ENCODE measurements at places on chromosomes 1 and 21. TPM values are rescaled to one million over a fixed set of nuclear protein-coding genes. Genes with fewer than 3 reads are reported as not detected.

The OR2W3 gene
- total RNA-seq: not detected

The SPRR5 gene
- not detected for total RNA-seq

The NBPF8 gene
- total RNA-seq: 7.0 TPM

- DNase-seq: no peak
Measured at GRCh38 chr21:41711416-41712007, 55.3 kb downstream of the RIPK4 start.

DNA sequence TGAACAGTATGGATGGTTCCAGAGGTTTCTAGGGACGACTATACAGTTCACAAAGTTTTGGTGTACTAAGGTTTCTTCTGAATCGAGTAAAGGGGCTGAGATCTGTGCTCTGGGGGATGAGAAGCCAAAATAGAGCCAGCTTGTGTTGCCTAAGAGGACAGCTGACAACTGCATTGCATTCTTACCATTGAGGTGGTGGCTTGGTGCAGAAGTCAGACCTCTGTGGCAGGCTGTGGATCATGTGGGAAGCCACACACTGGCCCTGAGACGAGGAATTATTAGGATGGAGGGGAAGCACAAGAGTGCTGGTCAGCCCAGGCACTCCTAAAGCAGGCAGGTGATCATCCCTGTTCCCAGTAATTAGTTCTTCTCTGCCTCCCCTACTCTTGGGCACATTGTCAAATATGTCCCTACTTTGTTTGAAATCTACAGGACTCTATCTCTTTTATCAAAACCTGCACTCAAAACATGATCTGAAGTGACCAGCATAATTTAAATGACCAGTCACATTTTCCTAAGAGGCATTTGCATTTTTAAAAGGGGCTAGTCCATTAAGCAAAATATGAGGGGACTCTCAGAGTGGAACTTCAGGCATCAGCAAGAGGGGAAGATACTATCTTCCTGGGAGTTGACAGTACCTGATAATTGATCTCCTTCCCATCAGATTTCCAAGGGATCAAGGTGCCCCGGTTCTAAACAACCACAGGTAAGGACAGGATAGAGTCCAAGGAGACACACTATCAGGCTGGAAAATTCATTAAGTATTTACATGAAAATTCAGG lies at the start of gene FCRLB:
Gene FCRLB, plus strand, starts transcription at position 589 of the 782 bp plus-strand sequence. CDS start 1,129 bp downstream, outside the sequence.
- DNase-seq: no peak

GRCh38 chr21:46054031-46054430 lies 43.9 kb upstream of the COL6A2 start:
- no peak for DNase-seq

- no peak for DNase-seq
Measured at GRCh38 chr1:172005856-172006255, 164.6 kb downstream of the DNM3 start.
